HTR-8/SVneo (cell line): ENCODE measurements at places on chromosomes 12 and 14.

DNA sequence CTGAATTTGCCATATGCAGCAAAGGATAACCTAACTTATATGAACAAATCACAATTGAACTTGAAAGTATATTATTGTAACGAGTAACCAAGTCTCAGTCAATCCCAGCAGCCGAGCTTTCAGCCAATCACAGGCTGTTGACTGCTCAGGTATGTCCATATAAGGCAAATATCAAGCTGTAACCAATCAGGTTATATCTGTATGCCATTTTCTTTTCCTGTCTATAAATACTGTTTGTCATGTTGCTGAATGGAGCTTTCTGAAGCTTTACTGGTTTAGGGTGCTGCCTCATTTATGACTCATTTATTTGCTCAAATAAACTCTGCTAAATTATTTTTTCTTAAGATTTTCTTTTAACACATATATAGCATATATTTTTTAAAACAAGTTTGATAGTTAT is 1059.5 kb downstream of the GALC start:
- DNase-seq: no peak

DNA sequence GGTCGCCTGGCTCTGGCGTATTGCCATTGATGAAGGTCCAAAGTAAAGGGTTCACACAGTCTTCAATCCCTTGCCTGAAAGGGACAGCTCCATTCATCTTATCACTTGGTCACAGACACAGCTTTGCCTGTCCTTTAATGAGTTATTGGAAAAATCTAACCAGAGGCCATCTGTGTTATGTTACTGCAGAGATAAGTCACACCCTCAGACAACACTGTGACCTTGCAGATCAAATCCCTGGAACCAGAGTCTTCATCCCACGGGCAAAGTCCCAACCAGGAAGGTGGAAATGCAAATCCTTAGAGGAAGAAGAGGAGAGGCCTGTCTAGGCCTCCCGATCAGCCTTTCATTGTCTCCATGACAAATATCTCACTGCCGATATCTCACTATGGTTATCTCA is 68.3 kb upstream of the SCN8A start:
- no peak for DNase-seq

DNA sequence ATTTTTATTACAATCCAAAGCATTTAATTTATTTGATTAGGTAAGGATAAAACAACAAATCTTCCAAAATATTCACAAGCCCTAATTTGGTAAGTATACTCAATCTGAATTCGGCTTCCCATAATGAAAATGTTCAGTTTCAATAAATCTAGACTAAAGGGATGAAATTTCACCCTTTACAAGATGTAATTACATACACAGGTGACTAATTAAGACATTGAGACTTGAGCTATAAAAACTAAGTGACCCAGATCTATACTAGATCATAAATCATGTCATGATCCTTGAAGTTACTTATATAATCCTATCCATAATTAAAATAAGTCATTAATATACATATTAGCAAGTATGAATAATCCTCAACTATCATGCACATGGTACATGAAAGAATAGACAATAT is 36.6 kb downstream of the LRP6 start:
- no peak for DNase-seq

- no peak for DNase-seq
These were observed 3.3 kb downstream of the DDHD1 start for GRCh38 chr14:53149668-53150316.

- no peak for DNase-seq
These were observed 866 bp downstream of the KRT79 start for GRCh38 chr12:52832985-52833905.

DNA sequence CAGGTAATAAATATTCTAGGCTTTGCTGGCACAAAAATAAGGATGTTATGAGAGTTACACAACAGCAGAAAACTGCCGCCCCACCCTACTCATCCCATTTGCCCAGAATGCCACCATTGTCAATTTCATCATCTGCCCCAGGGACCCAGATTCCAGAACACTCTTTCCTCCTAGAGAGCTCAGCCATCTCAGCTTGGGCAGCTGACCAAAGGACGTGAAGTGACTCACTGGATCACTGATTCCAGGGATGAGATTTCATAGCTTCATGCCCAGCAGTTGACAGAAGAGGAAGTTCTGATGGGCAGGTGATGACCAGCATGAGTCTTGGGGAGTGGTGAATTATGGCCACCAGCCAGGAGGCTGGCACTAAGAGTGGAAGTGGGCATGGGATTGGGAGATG is 450.3 kb downstream of the RMST start:
- DNase-seq: no peak

DNA sequence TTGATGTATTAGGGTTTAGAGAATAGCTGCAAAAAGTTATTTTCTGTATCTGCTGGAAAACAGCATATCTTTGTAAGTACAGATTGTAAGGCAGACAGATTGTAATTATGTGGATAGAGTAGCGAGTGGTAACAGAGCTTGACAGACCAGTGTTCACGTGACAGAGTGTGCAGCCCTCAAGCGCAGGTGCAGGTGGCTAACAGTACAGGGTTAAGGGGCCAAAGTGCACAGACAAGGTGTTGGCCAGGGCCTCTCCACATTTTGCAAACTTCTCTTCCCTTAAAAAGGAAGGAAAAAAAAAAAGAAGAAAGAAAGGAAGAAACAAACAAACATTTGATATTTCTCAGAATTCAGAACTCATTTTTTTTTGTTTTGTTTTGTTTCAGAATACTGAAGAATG is 25.2 kb upstream of the KLHL42 start:
- DNase-seq: no peak

DNA sequence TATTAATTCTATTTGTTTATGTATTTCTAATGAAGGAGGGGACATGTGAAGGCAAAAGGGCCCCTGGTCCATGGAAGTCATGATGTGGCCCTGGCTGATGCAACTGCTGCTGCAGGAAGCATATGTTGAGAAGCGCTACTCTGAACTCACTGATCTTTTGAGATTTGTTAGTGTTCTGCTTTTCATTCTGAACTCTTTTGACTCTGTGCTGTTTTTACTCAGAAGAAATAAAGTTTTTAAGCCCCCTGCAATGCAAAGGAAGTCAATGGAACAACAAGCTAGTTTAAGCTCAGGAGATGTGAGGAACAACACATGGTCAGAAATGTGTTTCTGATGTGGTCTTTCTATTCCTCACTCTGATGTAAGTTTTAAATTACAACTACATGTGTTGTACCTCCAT is 88.9 kb upstream of the BTG1 start:
- no peak for DNase-seq

GRCh38 chr12:78888568-78888967 is 24.0 kb downstream of the SYT1 start:
- no peak for DNase-seq

DNA sequence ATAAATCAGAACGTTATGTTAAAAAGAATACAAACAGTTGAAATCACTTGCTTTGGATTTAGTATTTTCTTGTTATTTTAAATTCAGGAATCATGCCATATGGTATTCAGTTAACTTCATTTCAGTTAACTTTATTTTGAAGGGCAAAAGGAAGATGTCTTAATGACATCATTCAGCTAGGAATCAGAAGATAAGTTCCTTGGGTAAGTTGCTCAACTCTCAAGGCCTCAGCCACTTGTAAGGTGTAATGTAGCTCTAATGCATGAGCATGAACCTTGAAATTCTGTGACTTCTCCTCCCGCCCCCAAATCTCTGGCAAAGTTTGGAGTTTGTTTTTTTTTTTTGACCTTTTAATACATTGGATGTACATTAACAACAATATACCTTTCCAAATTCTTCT is 42.6 kb downstream of the FRS2 start:
- DNase-seq: no peak

GRCh38 chr12:90741611-90742010 is 213.4 kb downstream of the CCER1 start:
- DNase-seq: no peak

DNA sequence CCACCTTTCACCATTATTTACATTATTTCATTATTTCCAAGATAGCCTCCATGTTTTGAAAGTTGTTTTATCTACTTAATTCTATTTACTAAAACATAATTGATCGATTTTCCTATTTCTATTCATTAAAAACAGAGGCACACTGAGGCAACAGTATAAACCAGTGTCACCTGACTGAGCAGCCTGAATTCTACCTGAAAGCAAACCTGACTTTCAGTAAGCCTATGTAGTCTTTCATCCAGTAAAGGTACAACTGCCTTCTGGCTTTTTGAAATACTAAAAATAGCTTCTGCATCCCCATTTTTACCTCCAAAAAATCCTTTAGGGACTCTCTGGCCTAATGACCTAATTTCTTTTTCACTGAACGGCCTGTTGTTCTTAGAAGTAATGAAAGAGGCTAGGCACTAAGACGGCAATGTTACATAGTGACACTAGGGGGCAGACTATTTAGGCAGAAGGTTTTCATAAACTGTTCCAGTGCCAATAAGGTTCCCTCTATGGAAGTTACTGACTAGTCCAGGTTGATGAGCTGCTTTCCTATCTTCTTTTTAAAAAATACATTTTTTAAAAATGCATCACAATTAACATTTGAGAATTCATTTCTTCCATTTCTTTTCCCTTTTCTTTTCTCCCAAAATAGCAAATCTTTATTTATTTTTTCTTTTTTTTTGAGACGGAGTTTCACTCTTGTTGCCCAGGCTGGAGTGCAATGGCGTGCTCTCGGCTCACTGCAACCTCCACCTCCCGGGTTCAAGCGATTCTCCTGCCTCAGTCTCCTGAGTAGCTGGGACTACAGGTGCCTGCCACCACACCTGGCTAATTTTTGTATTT is 17.5 kb downstream of the ANAPC5 start:
- DNase-seq: peak; percentile 74

DNA sequence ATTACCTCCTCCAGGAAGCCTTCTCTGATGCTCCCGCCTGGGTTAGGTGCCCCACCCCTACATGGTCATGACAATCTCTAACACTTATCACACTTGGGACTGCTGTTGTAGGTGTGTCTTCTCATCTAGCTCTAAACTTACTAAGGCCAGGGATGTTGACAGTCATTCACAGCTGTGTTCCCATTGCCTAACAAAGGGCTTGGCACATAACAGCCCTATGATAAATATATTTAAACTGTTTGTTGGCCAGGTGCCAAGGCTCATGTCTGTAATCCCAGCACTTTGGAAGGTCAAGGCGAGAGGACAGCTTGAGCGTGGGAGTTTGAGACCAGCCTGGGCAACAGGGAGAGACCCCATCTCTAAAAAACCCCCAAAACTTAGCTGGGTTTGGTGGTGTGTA is 98.8 kb upstream of the RGS6 start:
- DNase-seq: no peak

GRCh38 chr14:86796221-86797074 is 1196.5 kb downstream of the GALC start:
- peak; percentile 2 for DNase-seq

GRCh38 chr14:69351385-69351784 is 46.7 kb downstream of the ERH start:
- DNase-seq: no peak

- DNase-seq: peak; percentile 90
These were observed 91.0 kb downstream of the LRRC74A start for GRCh38 chr14:76917158-76917596.

DNA sequence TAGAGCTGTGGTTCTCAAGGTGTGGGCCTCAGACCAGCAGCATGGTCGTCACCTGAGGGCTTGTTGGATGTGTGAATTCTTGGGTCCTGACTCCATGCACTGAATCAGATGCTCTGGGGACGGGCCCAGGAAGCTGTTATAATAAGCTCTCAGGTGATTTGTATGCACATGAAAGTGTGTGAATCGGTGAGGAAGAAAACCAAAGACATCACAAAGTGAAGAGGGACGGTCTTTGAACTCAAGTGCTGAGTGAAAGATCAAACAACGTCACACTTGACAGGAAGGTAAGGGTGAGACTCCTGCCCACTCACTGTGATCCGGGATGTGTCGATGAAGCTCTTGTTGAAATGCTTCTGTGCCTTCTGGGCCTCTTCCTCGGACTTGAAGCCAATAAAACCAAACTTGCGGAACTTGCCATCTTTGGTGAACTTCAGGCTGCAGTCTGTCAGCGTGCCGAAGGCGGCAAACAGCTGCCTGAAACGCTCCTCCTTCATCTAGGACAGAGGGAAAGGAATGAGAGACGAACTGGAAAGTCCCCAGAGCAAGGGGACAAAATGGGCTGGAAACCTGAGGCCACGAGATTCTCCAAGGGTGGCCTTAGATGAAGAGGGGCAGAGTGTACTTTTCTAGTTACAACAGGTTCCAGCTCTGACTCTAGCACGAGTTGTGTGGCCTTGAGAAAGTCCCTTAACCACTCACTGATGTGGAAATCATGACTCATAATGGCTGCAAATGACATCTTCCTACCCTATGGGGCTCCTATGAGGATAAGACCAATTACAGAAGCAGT is 4.0 kb downstream of the RBM19 start:
- DNase-seq: no peak

GRCh38 chr12:42407306-42407705 is 81.3 kb downstream of the PPHLN1 start:
- DNase-seq: no peak

DNA sequence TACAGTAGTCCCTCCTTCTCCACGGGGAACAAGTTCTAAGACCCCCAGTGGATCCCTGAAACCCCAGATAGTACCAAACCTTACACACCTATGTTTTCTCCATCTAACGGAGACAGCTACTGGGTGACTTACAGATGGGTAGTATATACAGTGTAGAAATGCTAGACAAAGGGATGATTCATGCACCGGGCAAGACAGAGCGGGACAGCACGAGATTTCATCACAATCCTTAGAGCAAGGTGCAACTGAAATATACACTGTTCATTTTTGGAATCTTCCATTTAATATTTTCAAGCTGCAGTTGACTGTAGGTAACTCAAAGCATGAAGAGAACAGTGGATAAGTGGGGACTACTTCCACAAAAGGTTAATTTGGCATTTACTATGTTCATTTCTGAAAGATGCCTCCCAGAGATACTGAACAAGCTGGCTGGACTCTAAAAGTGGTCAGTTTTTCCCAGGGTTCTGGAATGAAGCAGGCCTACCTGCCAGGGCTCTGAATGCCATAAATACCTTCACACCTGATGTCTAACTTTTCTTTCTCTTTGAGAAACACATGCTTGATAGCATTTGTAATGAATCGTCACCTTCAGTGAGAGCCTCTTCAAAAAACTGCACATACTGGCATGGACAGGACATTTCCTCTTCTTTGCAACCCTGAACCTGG is 127.7 kb upstream of the FOXN3 start:
- DNase-seq: no peak

DNA sequence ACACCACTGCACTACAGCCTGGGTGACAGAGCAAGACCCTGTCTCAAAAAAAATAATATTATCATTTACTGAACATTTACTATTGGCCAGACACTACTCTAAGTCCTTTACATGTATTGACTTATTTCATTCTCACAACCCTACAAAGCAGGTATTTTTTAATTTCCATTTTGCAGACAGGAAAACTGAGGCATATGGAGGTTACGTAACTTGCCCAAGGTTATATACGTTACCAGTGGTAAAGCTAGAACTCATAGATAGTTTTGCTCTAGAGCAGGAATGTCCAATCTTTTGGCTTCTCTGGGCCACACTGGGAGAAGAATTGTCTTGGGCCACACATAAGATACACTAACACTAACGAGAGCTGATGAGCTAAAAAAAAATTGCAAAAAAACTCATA is 5.7 kb downstream of the L3HYPDH start:
- DNase-seq: no peak
